Spinal cord (tissue), 10 donors: ENCODE measurements at places on chromosomes 12 and 14. TPM values are rescaled to one million over a fixed set of nuclear protein-coding genes. Genes with fewer than 3 reads are reported as not detected.
A peak's percentile ranks its signal among the peaks of the same experiment; 100 is the strongest.

- DNase-seq: no peak
Observed at GRCh38 chr12:123363740-123364531, 711 bp downstream of the SBNO1 start.

EML5 gene
- 7.9 TPM for total RNA-seq

GRCh38 chr12:46266382-46266791, 2.5 kb downstream of the SLC38A1 start:
- DNase-seq: peak; percentile 75

DNA sequence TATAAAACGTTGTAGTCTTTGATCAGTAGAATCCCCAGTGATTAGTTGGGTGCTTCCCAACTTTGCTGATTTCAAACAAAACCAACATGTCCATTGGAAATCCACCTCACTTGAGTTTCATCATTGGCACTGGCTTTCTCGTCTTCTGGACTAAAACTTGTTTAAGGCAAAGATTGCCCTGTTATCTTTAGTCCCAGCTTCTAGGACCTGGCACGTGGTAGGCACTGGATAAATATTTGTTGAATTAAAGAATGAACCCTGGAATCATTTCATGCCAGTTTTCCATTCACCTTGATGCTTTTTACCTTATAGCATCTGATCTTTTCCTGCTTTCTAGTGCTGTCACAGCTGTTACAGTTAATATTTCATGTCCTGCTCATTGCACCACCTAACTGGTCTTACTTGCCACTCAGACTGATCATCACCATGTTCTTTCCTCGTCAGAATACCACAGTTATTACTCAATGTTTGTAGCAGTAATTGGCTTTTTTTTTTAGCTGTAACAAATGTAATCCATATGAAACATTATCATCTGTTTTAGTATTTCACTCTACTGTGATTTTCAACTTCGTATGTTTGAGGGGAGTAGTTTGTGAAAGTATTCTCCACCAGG, 7.3 kb upstream of the C12orf50 start:
- DNase-seq: no peak

DNA sequence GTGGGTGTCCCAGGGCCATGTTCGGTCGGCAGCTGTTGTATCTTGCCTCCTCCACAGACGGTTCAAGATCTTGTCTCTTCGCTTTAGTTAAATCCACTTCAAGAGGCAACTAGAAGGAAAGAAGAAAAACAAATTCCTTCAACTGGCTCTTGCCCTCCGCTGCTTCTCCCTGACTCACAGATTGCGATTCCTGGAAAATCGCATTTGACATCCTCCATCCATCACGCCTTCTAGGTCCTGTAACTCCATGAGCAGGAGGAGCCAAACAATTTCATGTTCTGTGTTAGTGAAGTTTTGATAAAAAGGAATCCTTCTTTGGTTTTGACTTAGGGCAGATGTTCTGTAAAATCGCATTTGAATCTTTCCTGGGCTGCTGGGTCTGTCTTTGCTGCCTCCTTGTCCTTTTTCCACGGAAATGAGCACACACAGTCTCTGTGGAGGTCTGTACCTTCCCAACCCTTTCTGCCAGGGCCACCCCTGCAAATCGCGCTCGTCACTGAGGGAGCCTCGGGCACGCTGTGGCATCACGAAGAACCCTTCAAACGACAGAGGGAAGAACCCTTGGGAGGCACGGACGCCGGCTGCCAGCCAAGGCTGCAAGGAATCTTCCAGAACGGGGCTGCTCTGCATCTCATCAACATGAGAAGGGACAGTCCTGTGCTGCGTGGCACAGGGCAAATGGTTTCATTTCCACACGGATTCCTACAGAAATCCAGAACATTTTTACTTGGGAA, 32.6 kb downstream of the RAD52 start:
- no peak for DNase-seq

GRCh38 chr12:31371256-31371620, 45.3 kb upstream of the SINHCAF start:
- DNase-seq: no peak

KIF26A gene
- total RNA-seq: 4.3 TPM
